Cardiac fibroblast (primary cell): ENCODE measurements at places on chromosomes 7 and 10.

- no peak for DNase-seq
These were observed 98.1 kb downstream of the C10orf105 start for GRCh38 chr10:71621231-71622153.

GRCh38 chr10:22434521-22434920 is 89.2 kb downstream of the SPAG6 start:
- no peak for DNase-seq

DNA sequence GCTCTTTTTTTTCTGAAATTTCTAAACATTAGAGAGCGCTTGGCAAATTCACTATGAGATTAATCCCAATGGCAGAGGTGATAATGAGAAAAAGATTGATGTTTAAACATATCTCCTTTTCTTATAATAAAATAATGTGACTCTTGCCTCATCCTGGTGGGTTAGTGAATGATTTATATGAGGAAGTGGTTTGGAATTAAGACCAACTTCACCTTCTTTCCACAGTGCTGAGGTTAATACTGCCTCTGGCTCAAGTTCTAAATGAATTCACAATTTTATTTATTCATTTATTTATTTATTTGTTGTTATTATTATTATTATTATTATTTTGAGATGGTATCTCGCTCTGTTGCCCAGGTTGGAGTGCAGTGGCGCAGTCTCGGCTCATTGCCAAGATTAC is 40.5 kb upstream of the ADO start:
- no peak for DNase-seq

DNA sequence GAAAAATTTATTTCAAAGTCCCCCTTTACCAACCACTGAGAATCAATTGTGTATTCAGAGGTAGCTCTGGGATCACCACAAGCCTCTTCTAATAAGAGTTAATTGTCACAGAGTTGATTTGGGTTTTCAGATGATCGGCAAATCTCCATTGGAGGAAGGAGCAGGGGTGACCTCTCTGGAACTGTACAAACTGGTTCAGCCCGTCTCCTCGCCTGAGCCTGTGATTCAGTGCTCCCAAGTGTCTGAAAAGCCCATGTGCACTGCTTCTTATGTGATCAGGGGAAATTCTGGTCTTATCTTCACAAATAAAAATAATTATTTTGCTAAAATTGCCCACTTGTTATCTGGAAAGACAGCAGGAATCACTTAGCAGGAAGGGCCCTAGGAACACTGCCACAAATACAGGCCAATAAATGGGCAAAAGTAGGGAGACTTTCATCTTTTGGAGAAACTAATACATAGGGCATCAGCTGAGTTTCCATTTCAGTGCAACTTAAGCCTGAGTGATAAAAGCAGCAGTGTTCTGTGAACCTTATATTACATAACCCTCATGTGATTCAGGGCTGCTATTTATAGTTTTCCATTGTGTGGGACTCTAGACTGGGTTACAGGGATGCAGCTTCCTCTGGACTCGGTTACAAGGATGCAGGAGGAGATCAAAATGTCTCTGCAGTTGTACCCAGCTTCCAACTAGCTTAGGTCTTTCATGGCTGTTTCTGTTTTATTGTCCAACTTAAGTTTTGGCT is 32.3 kb downstream of the CDK1 start:
- peak; percentile 74 for DNase-seq

DNA sequence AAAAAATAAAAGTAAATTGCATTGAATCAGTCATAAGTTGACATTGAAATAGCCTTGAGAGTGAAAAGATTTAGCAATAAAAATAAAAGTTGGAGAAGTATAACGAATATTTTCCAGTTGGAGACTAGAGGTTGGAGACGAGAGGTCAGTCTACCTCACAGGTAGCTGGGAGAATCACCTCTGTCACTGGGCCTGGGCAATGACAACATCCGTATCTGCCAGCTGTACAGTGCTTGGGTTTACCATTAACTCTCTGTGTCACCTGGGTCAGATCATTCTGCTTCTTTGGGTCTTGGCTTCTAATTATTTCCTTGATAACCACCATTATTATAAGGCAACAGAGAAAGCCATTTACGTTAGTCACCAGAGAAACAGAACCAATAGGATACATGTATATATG is 62.0 kb upstream of the STEAP4 start:
- DNase-seq = no peak

- no peak for DNase-seq
These were observed 23.6 kb downstream of the DAGLB start for GRCh38 chr7:6423942-6424701.

GRCh38 chr10:105024184-105024583 is 383.1 kb downstream of the SORCS3 start:
- DNase-seq = no peak

- DNase-seq = no peak
These were observed at the start of gene GRID1 for GRCh38 chr10:86366033-86366901. TSS of gene GRID1 (minus strand) at chr10:86366795.

GRCh38 chr7:90648107-90648506 is 52.0 kb downstream of the CDK14 start:
- DNase-seq = no peak

GRCh38 chr10:63105225-63106110 is 27.7 kb upstream of the NRBF2 start:
- DNase-seq = peak; percentile 50

DNA sequence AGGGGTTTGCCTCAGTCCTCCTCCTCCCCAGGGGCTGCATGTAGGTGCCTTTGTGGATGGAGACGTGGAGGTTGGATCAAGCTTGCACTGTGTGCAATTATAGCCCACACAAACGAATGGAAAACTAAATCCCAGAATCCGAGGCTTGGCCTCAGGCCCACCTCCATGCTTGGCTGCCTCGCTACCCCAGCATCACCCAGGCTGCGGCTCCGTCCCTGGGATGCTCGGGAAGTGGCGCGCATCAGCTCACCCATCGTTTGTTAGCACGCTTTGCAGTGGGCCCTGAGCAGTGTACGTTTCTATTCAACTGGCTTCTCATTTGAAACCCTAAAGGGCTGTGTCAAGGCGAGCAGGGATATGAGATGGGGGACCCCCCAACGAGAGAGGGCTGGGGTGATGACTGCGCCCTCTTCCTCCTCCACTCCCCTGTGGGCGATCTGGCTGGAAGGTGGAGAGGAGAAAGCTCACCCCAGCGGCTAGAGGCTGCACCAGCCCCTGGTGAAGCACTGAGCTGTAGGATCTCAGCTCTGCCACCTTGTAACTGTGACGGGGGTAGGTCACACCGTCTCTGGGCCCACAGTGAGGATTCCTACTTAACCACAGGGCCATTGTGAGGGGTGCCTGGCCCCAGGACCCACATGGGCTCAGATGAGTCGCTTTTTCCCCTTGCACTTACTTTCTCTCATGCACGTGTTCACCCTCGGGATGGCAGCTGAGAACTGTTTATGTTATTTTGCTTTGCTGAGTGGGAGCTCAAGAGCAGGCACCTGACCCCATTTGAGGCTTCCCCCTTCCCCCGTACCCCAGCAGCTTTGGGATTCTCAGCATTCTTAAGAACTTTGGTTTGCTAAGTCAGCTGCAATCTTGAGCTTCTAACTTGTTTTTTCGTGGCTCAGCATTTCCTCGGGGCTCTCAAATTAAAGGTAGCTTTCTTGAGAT is 12.7 kb upstream of the BTBD16 start:
- peak; percentile 24 for DNase-seq

DNA sequence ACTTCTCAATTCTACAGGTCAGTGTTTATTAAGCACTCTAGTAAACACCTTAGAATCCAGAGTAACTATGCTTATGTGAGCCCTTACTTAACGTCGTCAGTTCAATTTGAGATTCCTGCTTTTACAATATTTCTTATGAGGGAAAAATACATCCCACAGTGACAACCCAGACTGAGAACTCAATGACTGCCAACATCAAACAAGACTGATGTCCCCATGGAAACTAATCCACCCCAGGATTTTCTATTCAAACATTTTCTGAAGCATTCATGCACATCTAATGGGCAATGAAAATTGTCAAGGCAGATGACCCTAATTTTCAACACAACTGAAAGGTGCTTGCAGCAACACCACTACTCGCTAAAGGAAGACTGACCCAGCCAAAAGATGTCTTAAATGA is 67.0 kb downstream of the ATE1 start:
- no peak for DNase-seq

DNA sequence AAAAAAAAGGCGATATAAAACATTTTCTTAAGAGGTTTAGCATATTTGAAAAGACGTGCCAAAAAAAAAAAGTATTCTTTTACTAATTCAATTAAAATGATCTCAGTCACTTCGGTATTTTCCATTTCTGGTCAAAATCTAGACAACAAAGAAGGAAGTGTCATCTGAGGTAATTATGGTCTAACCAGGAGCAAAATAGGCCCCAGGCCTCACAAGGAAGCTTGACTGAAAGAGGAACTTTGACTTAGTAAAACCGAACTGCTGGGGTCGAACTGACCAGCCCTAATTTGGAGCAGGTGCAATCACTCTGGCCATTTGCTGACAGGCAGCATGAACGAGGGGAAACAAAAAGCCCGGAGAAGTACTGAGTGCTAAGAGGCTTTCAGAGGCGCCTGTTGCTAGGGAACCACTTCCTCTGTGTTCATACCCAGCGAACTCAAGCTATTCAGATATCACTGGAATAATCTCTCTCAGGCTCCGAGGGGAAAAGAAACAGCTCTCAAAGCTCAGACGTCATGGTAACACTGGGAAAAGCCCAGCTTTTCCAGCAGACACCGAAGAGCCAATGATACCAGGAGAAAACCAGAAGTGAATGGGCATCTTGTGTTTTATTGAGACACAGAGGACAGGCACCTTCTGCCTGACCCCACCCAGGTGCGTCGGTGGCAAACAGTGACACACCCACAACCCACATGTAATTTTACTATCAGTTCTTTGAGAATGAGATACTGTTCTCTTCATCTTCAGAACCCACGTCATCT is 126.5 kb downstream of the FAM107B start:
- peak; percentile 51 for DNase-seq

GRCh38 chr10:53276797-53277196 is 504.2 kb upstream of the MBL2 start:
- no peak for DNase-seq

DNA sequence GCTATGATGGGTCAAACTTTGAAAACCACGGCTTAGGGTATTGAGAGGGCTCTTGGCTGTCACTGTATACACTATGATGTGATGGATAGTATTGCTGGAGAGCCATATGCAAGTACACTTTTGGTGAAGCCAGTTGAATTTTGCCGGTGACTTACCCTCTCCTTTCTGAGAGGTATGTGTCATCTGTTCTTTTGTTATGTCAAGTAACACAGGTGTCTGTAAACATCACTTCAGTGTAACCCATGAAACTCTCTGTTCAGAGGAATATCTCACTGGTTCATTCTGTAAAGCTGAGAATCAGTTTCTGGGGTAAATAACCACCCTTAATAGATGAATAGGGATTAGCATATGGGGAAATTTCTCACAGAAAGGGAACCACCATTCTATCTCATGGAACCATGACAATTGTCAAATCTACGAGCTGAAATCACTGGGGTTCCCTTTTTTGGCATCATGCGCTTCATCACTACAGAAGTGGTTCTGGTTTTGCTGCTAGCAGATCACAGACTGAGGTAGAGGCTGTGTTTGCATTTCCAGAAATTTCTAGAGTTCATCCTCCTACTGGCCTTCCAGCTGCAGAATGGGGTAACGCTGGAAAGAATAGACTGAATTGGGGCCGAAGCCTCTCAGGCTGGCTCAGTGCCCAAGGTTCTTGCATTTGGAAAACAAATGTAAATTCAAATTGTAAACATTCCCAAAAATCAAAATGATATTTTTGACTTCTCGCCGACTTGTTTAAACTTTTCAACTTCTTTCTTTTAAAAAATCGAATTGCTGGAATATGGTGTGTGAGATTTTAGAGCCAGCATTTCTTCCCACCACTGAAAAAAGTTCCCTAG is 83.3 kb upstream of the CREB5 start:
- no peak for DNase-seq

GRCh38 chr7:13414661-13415107 is 574.8 kb downstream of the ETV1 start:
- no peak for DNase-seq

DNA sequence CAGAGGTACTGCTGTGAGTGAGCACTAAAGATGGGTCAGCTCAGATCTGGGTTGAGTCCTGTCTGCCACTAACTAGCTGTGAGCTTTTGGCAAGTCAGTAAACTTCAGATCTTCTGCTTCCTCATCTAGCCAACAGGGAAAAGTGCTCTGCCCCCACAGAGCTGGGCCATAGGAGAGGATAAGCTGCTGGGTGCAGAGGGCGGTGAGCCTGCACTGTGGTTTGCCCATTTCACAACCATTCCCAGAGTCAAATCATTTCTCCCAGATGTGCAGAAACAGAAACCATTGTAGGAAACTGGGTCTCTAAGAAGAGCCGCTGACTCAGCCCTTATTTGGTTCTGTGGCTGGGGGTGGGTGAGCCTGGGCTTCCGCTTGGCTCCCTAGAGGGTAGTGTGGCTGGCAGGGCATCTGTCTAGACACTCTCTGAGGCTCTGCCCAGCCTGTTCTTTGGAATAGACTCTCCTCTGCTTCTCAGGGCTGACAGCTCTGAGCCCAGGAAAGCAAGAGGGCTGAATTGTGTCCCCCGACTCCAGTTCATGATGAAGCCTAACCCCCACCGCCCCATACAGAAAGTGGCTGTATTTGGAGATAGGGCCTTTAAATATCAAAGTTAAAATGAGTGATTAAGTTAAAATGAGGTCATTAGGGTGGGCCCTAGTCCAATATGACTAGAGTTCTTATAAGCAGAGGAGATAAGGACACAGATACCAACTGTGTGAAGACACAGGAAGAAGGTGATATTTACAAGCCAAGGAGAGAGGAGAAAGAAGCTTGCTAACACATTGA is 29.5 kb upstream of the ARHGAP22 start:
- peak; percentile 92 for DNase-seq

DNA sequence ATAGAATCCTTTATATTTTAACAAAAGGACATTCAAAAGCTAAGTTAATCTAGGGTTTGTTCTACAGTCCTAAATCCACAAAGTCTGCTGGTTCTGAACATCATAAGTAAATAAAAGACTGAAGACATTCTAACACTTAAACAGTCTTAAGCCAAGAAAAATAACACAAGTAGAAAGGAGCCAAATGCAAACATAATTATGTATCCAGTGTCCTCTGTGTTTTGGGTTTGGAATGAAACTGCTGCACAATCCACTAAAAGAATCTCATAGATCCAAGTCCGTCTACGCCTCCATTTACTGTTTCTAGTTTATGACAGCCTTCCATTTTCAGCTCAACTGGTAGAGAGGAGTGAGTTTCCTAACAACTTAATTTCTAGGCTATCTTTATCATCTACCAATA is 623.6 kb upstream of the FZD8 start:
- DNase-seq = no peak

DNA sequence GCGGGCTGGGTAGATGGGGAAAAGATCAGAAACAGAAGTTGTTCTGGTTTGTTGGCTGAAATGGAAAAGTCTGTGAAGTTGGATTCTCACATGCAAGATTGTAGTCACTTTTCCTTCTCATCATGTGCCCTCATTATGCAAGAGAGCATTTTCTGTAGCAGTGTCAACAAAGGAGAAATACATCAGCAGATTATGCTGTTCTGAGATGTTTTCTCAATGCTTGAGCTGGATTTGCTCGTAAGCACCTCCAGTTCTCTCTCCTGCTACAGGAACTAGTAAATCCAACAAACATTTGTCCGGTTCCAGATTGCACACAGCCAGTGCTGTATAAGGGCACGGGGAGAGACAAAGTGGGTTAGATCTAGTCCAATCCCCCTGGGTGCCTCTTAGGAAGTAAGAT is 90.0 kb downstream of the GATA3 start:
- DNase-seq = no peak

- no peak for DNase-seq
These were observed 1080.2 kb upstream of the AUTS2 start for GRCh38 chr7:68518060-68518459.

- DNase-seq = no peak
These were observed 834.3 kb upstream of the C7orf33 start for GRCh38 chr7:147756300-147756699.
